Stimulated activated naive CD8-positive, alpha-beta T cell treated with anti-CD3 and anti-CD28 coated beads, Interleukin-15, amount 100 ng/mL, for 72 hours (primary cell): ENCODE measurements at places on chromosomes 5 and 9.

DNA sequence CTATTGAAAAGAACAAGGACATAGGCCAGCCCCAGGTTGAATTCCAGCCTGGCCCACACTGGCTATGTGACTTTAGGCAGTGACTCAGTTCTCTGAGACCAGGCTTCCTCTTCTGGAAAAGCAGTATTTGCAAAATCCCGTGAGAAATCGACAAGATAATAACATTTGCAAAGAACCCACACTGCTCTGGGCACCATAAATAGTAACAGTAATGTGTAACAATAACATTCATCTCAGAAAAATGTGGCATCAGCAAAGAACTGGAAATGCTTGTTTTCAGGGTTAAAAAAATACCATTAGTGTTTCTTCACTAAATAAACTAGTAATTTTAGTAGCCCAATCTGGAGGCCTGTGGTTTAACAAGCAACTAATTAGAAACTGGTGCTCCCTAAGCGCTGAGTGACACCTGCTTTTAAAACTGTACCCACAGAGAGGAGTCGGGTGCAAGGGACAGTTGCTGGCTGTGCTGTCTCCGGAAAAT, 148.4 kb downstream of the TTLL11 start:
- no peak for DNase-seq

DNA sequence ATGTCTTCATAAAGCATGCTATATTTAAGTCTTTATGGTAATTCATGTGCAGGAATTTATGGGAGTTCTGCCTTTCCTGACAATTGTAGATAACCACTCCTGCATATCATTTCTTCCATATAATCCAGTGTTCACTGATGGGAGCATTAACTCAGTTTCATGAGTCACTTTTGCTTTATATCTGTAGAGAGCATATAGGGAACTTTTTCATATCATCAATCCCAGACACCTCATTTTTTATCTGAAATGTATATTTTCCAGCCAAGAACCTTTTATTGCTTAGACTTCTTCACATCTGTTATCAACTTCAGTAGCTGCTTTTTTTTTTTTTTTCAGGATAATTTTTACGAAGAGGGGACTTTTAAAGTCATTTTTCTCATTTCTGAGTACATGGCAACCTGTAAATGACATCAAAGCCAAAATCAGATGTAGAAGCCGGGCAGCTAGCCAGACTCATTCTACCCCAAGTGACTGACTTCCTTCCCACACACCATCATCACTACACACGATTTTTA, 41.1 kb downstream of the NFX1 start:
- no peak for DNase-seq

DNA sequence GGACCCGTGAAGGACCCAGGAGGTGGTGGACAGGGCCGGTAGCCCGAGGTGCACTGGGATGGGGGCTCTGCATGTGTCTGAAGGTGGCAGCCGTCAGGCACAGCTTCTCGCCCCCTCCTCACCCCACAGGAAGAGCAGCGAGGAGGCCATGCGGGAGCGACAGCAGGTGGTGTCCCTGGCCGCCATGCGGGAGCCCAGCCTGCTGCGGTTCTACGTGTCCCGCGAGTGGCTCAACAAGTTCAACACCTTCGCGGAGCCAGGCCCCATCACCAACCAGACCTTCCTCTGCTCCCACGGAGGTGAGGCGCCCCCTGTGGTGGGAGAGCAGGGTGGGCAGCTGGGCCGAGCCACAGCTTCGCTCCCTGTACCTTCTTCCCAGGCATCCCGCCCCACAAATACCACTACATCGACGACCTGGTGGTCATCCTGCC, 39.9 kb downstream of the USP20 start:
- DNase-seq, result no peak

DNA sequence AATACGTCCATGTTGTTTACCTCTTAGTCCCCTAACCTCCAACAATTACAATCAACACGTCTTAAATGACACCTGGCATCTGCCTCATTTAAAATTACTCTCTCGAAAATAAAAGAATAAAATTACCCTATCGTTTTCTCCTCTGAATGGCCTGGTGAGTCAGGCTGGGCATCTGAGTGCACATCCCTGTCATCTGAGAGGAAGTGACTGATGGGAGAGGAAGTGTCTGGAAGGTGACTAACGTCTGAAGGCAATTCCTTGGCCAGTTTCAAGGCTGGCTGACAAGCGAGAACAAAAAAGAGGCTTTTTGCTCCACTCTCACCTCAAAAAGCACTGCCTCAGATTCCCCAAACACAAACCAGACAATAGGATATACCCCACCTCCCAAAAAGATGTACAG, 57.7 kb downstream of the MAPKAP1 start:
- DNase-seq, result no peak

GRCh38 chr5:137688210-137688840, 47.6 kb downstream of the KLHL3 start:
- DNase-seq, result no peak

DNA sequence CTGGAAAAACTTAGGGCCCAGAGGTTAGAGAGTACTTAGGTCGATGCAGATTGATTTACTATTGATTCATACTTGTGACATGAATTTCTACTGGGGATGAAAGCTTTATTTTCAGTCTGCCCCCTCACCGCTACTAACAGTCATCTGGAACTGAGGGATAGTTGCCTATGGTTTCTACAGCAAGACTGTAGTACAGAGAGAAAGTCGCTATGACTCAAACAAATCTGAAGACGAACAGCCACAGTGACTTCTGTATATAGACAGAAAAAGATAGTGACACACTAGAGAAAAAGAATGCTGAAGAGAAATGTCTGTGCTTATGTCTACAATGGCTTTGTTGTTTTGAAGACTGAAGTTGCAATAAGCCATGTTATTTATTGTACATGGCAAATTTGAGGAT, 17.3 kb downstream of the OR13D1 start:
- DNase-seq, result no peak

GRCh38 chr5:175868996-175869638, 2.3 kb upstream of the CPLX2 start:
- DNase-seq, result no peak
